ENCODE measurements at places on chromosomes 12 and 14.
A peak's percentile ranks its signal among the peaks of the same experiment; 100 is the strongest.

DNA sequence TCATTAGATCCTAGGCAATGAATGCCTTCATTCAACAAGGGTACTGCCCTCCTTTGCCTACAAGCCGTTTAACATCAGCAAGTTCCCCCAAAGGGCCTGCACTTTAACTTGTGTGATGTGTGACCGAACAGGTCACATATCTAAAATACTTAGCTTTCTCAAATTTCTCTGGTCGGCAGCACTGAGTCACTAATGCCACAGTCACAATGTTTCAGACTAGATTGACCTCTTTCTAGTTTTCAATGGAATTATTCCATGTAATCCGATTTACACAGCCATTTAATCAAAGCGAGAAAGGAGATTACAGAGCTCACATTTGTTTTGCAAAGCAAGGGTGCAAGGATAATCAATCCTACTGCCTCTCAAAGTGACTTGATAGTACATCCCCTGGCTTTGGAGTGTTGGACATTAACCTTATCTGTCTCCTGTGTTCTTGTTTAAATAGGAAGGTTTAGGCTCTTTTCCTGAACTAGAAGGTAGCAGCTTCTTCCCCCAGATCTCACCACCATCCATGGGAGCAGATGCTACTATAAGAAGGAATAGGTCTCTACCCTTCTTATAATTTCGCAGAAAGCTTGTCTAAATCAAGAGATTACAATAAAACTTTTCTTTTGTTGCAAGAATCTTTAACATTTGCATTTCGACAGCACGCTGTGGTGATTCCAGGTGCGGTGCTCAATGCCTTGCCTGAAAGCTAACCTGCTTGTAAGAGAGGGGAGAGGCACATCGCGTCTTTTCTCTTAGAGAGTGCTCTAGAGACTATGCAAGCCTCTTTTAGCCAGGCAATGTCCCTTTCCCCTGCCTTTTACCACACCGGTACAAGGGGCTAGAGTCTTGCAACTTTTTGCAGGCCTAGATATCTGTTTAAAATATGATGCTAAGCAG is 1.8 kb downstream of the KITLG start:
- no peak for DNase-seq

DNA sequence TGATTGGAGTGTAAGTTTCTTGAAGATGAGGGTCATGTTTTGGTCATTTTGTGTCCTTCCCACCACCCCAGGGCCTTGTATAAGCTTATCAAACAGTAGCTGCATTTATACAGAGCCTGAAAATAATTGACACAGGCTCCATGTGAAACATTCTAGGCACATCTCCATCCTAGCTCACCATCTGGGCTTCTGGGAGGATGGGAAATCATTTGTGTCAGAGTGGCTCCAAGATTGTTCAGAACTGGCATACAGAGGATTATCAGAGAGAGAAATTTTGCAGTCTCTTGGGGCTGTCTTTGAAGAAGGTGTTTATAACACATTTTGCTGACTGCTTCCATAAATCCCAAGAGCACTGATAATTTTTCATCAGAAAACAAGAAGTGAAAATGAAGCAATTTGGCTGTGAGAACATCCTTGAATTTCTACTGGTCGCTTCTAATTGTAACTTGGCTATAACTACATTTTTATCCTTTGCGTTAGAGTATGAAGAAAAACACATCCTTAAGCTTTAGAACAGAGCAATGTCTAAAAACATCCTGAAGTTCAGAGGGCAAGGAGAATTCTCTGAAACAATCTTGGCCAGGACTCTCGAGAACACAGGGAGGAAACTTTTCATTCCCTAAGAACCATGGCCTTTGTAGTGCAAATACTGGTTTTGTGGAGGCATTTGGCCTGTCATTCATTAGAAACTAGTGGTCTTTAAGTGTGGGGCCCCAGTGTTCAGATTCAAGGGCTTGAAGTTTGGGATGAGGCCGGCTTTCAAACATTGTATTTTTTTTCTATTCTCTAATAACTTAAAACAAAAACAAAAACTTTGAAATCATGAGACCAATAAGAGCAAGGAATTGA is 151.1 kb downstream of the DACT1 start:
- DNase-seq = no peak

GRCh38 chr14:75626863-75627262 is 33.8 kb downstream of the ERG28 start:
- DNase-seq = no peak

DNA sequence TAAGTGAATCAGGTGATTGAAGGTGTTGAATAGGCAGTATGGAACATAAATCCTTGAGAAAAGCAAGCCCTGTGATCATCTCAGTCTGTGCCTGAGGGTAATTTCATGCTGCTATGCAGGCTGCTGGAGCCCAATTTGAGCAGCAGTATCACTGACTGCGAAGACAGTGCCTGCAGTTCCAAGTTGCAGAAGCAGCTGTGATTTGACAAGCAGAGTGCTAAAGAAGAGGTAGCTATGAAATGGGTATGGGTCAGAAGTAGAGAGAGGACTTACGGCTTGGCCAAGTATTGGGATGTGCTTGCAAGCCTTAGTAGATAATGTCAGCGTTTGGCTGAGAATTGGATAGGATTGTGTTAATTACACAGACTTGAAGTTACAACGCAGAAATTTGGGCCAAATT is 22.5 kb downstream of the PIK3C2G start:
- DNase-seq = no peak

DNA sequence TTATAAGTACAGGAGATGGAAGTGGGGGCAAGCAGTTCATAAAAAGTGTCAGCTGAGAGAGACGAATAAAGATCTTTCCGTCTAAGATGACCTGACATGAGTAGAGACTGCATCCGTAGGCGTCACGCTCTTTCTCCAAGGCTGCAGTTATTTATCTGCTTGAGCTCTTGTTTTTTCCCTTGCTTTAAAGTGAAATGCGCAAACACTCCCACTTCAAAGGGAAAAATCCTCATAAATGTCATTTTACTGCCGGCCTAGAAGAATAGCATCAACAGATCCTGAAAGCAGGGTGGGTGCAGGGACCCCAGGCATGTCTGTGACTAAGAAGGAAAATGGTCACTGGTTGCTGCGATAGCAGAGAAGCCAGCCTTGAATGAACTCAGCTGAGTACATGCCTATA is 647.4 kb downstream of the MED13L start:
- DNase-seq = no peak

GRCh38 chr12:48796976-48797375 is 8.1 kb upstream of the ADCY6 start:
- DNase-seq = no peak

DNA sequence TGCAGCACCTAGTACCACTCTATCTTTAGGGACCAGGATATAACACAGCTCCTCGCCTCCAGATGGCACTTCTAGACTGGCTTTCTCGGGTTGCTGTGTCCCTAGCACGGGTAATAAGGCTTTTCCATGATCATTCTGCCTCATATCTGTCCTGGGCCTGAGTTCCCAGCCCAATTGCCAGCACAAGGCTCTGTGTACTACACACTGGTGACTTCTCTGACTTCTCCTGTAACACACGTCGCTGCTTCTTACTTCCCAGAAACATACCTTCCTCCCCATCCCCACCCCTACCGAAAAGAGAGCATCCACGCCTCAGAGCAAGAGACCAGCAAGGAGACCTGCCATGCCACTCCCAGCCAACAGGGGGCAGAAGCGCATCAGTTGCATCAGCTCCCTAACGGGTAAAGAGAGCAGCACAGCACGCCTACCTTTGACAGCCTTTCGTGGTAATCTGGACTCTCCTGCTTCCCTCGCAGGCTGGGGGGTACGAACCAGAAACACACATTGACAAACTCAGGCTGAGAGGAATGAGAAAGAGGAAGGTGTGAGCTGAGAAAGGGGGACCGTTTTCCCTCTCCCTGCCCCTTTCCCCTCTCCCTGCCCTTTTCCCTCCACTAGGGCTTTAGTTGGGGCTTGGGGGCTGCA is 21.2 kb upstream of the ZNF740 start:
- DNase-seq = peak; percentile 88

DNA sequence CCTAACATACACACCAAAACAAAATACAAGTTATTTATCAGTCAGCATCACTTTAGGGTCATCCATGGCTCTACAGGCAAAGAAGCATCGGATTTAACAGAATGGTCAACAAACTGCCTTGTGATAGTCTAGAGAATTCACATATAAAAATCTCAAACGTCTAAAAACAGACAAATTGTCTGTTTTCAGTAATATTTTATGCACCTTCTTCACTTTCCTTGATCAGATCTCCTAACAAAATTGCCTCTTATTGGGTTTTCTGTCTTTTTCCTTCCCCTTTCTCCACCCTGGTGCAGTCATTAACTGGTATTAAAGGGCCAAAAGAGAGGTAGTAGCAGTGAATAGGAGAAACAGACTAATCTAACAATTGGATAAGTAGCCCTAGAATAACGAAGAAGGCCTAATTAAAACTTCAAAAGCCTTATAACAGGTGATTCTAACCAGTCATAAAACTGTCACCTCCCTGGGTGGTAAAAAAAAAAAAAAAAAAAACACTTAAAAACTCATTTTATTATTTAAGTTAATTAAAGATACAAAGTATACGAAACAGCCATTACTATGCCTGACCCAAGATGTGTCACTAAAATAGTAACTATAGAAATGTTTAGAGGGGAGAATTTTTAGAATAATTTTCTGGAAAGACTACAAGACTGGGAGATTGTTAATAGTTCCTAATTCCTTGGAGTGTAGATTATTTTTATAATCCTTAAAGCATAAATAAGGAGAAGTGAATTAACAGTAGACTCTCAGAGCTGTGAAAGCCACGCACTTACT is 1.5 kb downstream of the KIF21A start:
- no peak for DNase-seq

- no peak for DNase-seq
Observed at GRCh38 chr14:24804552-24805212, 170.7 kb upstream of the GZMB start.

DNA sequence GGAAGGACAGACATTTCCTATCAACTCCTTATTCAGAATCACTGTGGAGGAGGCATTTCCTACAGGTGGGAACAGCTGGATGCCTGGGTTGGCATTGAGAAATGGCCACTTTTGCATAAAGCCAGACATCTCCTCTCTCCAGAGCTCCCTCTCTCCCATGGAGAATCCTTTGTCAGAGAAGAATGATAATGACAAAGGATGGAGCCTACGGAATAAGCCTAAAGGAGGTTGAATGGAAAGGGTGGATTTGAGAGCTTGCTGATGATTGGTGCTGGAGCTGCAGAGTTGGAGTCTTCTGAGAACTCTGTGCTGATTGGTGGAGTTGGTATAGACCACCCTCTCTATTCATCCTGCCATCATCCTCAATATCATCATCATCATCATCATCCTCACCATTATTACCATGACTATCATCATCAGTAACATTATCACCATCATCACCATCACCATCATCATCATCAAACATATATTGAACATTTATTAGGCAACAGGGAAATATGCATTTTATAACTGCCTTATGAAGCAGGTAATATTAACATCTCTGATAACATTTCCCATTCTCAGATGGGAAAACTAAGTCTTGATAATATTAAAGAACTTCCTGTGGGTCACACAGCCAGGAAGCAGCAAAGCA is 89.2 kb upstream of the HSPB8 start:
- DNase-seq = no peak

- DNase-seq = no peak
Observed at GRCh38 chr12:120739821-120740613, 14.4 kb downstream of the ACADS start.

GRCh38 chr12:81492131-81492720 is 266.9 kb downstream of the PPFIA2 start:
- no peak for DNase-seq

DNA sequence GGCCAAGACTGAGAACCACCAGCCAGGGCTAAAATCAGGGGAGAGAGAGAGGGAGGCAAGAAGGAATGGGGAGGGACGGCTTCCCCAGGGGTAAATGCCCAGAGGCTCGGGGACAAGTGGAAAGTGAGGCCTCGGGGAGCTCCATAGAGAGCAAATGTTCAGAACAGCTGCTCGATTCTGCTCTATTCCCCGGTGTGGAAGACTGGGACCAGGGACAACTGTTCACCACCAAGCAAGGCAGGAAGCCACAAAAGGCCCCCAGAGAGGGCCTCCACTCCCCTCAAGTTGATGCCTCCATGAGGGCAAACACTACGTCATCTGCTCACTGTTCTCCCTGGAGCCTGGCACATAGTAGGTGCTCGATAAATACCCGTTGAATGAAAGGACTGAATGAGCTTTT is 53.5 kb downstream of the IRF2BPL start:
- DNase-seq = no peak

- DNase-seq = no peak
Observed at GRCh38 chr12:76265424-76266180, 82.6 kb downstream of the BBS10 start.

- DNase-seq = no peak
Observed at GRCh38 chr12:50612882-50613281, 108.1 kb downstream of the DIP2B start.

DNA sequence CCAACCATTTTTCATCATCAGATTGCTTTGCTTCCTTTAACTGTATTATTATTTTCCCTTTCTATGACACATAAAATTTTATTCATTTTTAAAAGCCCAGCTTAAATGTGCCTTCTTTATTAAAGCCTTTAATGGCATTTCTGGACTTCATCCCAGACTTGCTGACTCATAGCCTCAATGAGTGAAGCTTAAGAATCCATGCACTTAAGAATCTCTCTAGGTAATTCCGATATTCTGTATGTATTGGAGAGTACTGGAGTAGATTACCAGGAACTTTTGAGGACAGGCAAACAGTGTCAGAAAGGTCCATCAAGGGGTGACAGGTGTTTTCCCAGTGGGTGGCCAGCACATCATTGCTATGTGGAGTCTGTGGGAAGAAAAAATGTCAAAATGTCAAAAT is 107.9 kb downstream of the PTPRQ start:
- DNase-seq = no peak

DNA sequence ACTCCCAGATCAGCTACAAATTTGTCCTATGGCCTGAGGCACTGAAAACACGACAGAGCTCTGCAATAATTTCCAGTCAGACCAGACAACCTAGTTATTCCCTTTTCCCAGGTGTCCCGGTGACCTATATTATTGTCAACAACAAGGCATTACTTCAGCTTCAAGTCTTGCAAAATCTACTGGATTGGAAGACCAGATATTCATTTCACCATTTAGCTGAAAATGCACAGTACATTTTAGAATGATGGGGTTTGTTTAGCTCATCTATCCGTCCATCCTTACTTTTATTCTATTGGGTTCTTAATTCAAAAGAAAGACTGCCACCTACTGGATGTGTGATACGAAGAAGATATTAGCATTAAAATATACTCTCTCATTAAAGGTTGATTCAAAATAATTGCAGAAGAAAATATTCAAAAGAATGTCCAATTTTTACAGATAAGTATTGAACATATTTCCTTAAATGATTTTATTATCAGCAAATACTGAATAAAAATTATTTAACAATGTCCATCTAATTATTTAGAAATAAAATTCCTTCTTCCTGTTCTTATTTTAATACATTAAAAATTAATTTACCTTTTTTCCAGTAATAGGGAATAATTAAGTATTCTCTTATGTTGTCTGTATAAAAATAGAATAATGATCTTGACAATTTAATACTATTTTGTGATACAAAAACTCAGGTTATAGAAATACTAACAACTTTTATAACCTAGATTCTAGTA is 244.9 kb upstream of the LRIG3 start:
- DNase-seq = no peak

DNA sequence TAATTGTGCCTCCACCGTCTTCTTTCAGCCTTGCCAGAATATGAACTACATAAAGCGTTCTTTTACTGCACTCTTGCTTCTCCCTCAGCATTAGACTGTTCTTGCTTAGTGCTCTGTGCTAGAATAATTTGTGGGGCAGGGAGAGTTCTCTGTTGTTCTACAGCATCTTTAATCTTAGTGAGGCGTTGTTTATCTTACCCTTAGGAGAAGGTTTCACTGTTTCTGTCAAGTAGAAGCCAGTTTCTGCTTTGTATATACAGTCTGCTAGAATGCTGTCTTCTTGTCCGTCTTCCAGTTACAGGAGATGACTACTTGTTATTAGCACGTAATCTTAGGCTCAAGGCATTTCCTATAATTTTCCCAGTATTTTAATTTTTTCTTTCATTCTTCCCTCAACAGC is 458.0 kb downstream of the FLRT2 start:
- DNase-seq = no peak

All from stimulated activated CD4-positive, alpha-beta T cell treated with anti-CD3 and anti-CD28 coated beads, Interleukin-1b, Interleukin-23, amount 100 ng/mL, for 1 hour (primary cell).